Foreskin keratinocyte (primary cell): ENCODE measurements at places on chromosomes 13 and 19.

DNA sequence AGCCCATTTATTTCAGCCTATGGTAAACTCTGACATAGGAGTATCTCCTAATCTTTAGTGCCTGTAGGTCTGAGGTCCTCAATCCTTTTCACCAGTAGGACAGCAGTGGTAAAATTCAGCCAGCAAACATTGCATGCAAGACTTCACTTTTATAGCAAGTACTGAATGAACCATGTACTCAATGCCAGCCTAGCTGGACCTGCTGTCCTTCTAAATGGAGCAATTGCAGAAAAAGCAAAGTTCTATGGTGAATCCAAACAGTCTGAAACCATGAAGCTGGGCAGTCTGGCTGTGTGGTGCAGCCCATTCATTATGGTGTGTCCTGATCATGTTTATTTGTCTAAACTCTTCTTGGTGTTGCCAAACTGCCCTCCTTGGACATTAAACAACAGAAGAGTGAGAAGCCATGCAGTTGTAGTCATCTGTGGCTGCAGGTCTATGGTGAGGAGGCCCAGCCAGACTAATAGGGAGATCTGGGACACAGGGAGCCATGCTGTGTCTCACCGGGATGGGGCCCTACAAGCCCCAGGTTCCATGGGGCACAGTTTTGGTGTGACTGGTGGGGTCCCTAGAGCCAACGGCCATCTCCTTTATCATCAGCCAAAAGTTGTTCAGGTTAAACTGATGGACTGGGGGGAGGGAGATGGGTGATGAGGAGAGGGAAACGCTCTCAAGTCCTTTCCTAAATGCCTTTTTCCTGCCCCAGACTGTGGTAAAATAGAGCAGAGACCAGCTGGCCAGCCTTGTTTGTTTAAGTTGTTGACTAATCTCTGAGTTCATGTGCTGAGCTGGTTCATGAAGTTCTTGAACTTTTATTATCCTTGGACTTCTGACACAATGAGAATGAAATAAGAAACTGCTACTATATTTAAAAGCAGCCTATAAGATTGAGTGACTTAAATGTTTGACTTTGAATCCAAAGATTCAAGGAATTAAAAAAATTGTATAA, 20.6 kb upstream of the TNFSF11 start:
- no peak for DNase-seq

DNA sequence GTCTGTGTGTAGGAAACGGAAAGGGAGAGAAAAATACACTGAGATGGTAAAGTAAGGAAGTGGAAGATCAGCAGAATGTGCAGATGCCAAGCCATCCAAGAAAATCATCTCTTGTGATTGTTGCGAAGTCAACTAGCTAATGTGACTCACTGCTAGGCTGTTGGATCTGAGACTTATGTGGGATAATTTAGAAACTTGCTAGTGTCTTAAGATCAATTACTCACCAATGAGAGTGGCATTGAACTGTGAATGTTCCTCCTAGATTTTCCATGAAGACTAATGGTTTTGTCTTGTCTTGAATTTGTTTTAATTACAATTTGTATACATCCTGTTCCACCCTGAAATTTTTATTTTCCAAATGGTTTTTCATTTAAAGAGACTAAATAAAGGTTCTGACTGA, 771.6 kb downstream of the EFNB2 start:
- DNase-seq, result no peak

- no peak for DNase-seq
These were observed 12.4 kb downstream of the CILP2 start for GRCh38 chr19:19550485-19550929.

GRCh38 chr13:42101821-42102585, 53.6 kb downstream of the DGKH start:
- no peak for DNase-seq

GRCh38 chr13:40657951-40658350, 8.5 kb downstream of the FOXO1 start:
- DNase-seq, result no peak

- DNase-seq, result no peak
These were observed 171.6 kb upstream of the IPO5 start for GRCh38 chr13:97781891-97782305.

- DNase-seq, result peak; percentile 55
These were observed 60.5 kb downstream of the CELF5 start for GRCh38 chr19:3284759-3285646.

GRCh38 chr19:40501599-40501998, 34.8 kb downstream of the SPTBN4 start:
- DNase-seq, result no peak

- DNase-seq, result no peak
These were observed 2.3 kb upstream of the FBN3 start for GRCh38 chr19:8151767-8152035.

DNA sequence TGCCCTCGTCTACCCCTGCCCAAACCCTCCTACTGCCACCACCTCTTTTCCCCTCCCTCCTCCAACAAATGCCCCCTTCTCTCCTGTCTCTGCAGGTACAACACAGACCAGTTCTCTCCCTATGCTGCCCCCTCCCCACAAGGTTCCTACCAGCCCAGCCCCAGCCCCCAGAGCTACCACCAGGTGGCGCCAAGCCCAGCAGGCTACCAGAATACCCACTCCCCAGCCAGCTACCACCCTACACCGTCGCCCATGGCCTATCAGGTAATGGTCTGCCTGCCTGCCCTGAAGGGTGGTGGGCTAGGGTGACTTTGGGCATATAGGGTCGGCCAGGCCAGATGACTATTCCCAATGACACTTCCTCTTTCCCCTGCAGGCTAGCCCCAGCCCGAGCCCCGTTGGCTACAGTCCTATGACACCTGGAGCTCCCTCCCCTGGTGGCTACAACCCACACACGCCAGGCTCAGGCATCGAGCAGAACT, 6.5 kb upstream of the TIMM50 start:
- DNase-seq, result no peak

DNA sequence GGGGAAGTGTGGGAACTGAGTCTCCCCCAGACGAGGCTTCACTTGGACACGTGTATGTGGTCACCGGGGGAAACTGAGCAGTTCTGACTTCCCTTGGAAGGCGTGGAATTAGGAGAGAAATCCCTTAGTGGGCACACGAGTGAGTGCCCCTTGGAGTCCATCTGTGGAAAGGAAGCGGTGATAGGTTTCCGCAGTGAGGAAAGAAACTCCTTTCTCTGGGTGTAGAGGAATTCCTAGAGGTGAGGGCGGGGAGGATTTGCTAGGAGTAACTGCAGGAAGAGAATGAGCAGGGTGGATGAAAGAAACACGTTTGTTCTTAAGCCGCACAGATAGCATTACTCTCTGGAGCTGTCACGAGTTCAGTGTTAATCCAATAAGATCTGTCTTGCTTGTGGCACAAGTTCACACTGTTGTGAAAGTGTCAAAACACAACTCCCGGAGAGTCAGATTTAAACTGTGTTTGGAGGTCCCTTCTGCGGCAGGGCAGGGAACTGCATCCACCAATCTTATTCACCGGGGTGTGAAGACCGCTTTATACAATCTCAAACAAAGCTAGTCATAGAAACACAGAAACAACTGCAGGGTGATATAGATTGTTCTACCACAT, 1.2 kb downstream of the KL start:
- peak; percentile 65 for DNase-seq

- no peak for DNase-seq
These were observed 375.0 kb downstream of the ENOX1 start for GRCh38 chr13:43411741-43412140.

- peak; percentile 11 for DNase-seq
These were observed 5.3 kb upstream of the HCN2 start for GRCh38 chr19:584240-585001.

- DNase-seq, result no peak
These were observed 184.7 kb downstream of the COG6 start for GRCh38 chr13:39840201-39840600.

- DNase-seq, result no peak
These were observed 623 bp upstream of the C5AR1 start for GRCh38 chr19:47309038-47309437.

DNA sequence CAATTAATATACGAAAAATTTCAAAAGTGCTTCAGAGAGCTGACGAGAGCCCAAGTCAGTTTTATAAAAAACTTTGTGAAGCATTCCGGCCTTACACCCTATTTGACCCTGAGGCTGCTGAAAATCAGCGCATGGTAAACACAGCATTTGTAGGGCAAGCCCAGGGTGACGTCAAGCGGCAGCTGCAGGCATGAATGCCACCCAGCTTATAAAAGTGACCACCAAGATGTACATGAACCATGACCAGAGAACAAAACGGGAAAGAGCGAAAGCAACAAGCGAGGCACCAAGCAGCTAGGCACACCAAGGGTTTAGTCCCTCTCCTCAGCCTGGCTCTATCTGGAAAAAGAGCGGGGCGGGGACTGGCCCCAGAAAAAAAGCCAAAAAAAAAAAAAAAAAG, 6.0 kb downstream of the SIGLEC11 start:
- no peak for DNase-seq

- peak; percentile 66 for DNase-seq
These were observed 231.7 kb upstream of the SERP2 start for GRCh38 chr13:44141725-44142539.

GRCh38 chr19:58397533-58398037, 2.1 kb downstream of the RNF225 start:
- no peak for DNase-seq

DNA sequence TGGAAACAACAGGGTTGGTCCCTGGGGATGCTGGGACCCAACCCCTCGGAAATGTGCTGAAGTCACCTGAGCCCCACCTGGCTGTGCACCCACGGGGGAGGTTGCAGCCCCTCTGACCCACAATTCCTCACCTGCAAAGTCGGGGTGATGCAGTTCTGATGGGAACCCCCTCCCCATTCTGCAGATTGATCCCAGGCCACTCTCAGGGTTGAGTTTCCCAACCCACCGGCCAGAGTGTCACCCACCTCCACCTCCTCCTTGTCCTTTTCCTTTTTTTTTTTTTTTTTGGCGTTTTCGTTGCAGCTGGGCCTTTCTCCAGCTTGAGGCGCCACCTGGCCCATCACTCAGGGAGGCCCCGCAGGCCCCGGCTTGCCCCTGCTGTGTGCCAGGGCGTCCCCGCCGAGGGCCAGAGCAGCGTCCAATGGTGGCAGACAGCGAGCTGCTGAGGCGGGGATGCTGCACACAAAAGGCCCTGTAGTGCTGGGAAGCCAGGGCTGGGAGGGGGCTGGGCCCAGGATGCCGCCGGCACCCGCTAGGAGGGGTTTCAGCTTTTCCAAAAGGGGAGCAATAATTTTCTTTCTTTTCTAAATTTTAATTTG, 4.6 kb downstream of the PIK3R2 start:
- peak; percentile 62 for DNase-seq

DNA sequence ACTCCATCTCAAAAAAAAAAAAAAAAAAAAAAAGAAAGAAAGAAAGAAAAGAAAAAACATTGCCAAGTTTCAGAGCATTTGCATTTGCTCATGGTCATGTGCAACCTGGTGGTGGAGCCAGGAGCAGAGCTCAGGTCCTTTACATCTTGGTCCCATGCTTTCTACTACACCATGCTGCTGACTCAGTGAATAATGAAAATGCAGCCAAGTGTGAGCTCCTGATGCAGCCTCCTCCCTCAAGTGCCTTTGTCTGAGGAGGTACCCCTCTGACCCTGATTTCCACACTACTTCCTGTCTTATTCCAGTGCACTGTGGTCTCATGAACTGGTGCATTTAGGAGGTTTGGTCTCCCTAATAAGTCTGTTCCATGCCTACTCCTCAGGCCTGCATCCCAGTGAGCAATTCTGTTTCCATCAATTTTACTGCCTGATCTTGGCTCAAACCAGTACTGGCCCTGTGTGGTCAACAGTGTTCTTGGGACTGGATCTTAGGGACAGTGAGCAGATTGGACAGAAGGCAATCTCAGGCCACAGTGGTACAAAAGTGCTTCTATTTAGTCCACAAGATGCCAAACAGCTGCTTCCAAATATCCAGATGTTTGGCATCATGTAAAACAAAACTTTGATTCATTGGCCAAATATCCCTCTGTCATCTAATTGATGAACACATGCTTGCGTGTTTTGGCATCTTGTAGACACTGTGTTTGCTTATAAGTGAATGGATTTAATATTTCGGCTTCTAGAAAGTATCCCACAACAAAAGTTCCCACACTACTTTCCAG, 28.8 kb upstream of the LRCH1 start:
- no peak for DNase-seq

- DNase-seq, result no peak
These were observed 45.3 kb downstream of the ACTN4 start for GRCh38 chr19:38692458-38693379.

- no peak for DNase-seq
These were observed 31.1 kb downstream of the TRPM4 start for GRCh38 chr19:49188626-49189200.

DNA sequence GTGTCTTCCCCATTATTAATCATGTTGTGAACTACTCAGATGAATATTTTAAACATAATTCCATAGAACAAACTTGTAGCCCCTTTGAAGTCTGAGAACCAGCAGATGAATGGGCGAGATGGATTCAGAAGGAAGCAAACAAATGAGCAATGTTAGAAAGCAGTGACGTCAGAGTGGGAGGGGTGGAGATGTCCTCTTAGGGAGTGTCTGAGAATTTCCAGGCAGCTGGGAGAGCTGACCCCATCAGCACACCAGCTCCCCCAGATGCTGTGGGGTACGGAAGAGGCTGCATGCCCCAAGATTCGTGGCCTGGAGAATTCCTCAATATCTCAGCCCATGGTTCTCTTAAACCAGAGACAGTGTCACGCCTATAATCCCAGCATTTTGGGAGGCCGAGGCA, 68.6 kb downstream of the DPF1 start:
- no peak for DNase-seq

GRCh38 chr13:33999811-34000605, 182.1 kb downstream of the RFC3 start:
- no peak for DNase-seq

DNA sequence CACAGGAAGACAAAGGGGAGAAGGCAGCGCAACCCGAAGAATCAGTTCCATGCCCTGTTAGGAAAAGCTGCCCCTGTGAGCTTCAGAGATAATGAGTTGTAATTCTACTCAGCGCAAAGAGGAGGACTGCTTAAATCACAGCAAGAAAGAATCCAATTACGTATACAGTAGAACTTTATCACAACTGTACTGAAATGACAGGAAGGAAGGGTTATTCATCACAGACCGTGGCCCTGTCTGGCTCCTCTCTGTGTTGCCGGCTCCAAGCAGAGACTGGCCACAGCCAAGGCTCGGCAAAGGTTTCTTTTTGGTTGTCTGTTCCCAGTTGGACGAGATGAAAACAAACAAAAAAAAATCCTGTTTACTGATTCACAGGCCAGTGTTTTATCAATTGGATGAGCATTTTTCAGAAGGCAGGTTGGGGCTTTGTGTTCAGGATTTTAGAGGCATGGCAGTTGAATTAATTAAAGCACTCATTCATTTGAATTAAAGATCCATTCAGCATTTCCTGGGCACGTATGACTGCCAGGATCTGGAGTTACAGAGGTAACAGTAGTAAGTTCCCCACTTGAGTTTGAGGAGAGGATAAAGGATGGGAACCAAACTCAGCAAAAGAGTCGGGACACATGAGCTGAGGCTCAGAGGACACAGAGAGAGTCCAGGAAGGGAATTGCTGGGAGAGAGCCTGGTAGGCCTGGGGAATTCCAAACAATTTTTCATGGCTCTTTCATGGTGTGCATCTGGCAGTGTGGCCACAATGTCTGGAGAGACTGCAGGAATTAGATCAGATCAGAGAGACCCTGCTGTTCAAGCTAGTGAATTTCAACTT, 341.0 kb downstream of the DNAJC15 start:
- no peak for DNase-seq
